ENCODE measurements at places on chromosomes 1 and 21.
A peak's percentile ranks its signal among the peaks of the same experiment; 100 is the strongest.

DNA sequence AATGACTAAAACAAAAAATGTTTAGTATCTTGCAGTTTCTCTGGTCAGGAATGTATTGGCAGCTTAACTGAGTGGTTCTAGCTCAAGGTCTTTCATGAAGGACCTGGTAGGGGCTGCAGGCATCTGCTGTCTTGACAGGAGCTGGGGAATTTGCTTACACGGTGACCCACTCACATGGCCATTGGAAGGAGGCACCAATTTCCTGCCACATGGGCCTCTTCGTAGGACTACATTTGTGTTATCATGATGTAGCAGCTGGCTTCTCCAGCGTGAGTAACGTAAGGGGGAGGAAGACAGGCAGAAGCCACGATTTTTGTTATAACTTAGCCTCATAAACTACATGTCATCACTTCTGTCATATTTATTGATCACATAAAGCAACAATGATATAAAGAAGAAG lies 376.3 kb downstream of the AMY1C start:
- DNase-seq = no peak

DNA sequence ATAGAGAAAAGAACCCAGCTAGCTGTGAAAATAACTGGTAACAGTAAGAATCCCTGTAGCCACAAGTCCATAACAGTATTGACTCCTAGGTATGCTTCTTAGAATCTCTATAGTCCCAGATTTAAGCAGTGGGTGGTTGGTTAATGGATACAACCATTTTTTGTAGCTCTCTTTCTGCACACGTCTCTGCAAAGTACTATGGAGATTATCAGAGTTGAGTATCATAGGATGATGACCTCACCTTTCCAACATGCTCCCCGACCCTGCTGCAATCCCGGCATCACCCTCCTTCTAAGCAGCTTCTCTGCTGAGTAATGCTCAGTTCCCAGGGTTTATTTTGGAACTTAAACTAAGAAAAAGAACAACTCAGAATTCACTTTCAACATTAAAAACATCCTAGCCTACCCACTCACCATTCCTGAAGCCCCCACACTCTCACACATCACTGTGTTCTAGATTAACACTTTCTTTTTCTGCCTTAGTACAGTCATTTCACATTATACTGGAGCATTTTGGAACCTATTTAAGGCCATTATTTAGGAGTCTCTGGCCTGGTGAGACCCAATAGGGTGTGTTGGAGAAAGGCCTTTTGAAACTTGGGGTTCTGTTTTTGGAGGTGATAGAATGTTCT lies 2.7 kb downstream of the MLLT11 start:
- DNase-seq = peak; percentile 50

- DNase-seq = no peak
Measured at GRCh38 chr21:21151231-21151630, 153.0 kb downstream of the NCAM2 start.

DNA sequence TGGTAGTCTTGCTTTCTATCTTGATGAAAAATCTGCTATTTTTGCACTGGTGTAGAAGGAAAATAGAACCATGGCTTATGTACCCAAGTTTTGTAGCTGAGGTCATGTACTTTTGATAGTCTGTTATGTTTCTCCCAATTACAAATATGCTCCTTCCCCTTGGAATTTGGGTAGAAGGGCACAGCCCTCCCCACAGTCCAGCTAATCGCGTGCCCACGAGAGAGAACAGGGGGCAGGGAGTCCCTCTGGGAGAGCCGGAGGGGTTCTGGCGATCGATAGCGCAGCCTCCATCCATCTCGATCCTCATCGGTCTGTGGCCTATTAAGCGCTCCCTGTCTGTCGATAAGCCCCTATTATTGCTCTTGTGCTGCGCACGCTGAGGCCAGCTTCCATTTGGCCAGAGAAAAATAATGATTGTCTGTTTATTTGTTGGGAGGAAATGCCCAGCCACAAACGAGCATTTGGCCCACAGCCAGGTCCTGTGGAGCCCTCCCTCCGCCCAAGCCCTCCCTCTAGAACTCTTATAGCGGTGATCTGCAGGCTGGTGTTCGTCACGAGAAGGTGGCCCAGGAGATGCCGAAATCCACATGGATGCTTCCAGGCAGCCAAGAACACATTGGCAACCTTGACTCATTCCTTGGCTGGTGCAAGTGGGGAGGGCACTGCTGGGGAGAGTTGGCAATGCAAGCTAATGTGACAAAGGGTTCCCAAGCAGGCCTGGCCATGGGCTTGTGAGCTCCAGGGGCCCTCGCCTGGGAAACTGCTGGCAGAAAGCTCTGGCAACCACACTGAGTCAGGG lies 134.7 kb upstream of the TNR start:
- DNase-seq = no peak

DNA sequence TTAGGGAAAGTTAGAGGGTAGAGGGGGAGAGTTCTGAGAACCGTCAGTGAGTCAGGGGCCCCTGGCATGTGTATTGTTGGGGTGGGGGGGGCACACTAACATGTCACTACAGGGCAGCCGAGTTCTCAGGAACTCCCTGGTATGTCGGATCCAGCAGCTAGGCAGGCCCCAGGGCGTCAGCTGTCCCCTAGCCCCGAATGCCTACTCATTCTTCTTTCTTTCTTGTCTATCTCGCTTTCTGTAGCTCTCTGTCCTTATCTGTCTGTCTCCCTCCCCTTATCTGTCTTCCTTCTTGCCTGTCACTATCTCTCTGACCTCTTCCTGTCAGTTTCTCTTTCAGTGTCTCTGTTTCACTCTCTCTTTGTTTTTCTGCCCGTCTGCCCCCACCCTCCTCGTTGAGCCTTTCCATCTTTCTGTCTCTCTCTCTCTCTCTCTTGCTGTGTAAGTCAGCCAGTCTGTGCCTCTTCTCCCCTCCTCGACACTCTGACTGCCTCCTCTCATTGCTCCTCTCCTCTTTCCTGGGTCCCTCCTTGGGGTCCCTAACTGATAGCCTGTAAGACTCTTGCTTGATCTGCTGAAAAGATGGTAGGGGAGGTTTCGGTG lies 2.4 kb downstream of the NTRK1 start:
- DNase-seq = no peak

GRCh38 chr1:167409183-167409582 lies 109.1 kb downstream of the CD247 start:
- DNase-seq = no peak

DNA sequence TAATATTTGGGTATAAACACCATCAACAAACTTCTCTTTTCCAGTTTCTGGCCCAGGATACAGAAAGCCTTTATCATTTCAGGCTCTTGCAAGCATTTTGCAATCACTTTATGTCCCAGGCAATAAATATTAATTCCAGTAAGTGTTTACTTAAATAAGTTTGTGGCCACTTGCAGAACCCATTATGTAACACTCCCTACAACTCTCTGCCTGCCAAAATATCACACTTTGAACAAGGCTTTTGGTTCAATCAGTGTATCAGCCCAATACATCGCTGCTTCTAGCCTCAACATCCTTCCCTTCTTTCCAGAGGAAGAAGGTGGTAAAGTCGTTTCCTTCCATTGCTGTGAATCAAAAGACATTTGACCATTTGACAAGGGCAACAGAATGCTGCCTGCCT lies 203.0 kb upstream of the USP25 start:
- DNase-seq = no peak

DNA sequence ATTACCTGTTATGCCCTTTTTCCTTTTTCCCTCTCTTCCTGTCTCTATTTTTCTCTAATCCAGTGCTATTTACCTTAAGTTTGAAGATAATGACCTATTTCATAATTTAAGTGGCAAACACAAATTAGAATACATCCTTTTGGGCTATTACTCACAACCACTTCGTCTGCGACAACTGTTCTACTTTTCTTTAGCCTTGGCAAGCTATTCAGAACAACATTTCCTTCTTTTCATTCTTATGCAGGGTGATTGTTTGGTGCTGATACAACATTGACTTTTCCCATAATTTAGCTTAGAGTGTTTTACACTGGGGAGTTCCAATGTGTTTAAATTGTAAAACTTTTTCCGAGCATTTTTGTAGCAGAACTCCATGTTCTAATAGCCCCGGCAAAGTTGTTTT lies 86.6 kb upstream of the S1PR1 start:
- DNase-seq = no peak

GRCh38 chr1:164602101-164602422 lies 43.1 kb downstream of the PBX1 start:
- DNase-seq = no peak

GRCh38 chr1:164092603-164093353 lies 466.2 kb upstream of the PBX1 start:
- DNase-seq = peak; percentile 8

DNA sequence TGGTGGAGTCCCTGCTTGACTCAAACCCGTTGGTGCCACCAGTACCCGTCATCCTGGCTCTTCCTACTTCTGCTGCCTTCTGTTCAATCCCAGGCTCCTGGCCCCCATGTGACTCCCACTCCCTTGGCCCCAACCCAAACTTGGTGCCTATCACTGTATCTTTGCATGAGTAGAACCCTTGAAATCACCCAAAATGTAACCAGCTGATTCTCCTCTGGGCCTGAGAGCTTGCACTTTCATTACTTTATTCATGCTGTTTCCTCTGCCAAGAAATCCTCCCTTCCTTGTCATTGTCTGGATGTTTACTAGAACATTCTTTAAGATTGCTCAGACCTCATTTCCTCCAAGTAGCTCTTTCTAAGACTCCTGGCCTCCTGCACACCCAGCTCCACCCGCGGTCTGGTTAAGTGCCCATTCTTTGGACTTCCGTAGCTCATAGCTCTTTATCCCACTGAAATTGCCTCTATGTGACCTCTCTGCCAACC lies 15.7 kb downstream of the PTAFR start:
- DNase-seq = peak; percentile 55

- no peak for DNase-seq
Measured at GRCh38 chr1:96553811-96554210, 167.8 kb upstream of the PTBP2 start.

DNA sequence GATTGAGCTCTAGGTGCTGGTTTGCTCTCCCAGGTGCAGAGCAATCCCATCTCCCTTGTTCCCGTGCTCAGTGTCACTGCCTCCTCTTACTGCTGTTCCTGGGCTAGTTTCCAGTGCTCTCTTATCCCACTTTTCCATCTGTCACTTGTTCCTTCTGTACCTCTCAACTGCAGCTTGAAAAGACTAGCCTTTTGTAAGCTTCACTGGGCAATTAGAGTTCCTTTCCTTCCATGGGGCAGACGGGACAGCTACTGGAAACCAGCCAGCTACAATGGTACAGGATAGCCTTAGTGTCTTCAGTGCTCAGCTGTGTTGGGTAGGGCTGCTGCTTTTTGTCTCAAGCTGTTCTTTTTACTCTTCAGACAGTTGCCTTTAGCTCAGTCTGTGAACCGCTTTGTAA lies 31.6 kb downstream of the AGT start:
- no peak for DNase-seq

- no peak for DNase-seq
Measured at GRCh38 chr1:93196591-93196990, 16.1 kb downstream of the CCDC18 start.

DNA sequence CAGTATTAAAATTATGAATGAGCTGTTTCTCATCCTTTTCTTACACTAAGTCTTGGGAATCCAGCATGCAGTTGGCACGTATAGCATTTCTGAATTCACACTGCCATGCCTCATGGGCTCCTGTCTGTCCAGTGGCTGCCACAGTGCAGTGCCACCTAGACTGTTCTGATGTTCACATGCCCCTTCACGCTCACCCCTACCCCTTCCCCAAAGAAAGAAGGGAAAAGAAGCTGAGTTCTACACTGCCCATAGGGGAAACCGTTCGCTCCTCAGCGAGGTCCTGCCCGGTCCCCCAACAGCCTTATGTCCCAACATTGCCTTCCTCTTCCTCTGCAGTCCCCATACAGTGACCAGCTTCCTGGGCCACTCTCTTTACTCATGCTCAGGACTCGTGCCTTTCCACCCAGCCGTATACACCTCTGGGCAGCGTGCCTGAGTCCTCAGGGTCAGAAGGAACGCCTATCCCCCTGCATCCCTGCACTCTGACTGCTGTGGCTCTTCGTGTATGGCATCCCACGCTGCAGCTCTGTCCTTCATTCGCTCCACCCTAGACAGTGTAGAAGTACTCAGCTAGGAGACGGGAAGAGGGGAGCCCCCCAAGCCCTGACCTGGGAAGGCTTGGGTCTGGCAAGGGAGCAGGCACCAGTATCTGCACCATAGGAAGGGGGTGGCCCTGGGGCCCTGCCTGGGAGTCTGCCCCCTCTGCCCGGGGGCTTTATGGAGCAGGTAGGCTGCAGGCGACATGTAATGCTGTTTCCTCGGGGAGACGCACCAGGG lies 24.1 kb upstream of the ARF1 start:
- no peak for DNase-seq

- no peak for DNase-seq
Measured at GRCh38 chr1:34070201-34070836, 94.7 kb downstream of the CSMD2 start.

DNA sequence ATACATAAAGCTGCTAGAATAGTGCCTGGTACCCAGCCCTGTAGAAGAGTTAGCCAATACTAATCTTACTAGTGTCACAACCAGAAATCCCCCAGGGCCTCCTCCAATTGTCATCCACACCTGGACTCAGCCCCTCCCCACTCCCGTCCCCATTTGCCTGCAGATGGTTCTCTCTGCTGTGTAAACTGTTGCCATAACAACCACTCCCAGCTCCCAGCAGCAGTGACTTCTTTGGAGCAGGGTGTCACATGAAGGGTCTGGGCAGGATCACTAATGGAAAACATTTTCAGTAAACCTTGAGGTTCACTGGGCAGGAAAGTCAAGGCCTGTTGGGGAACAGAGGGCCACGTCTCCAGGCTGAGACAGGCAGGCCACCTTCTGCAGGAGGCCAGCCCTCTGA lies 126.0 kb upstream of the IPO9 start:
- DNase-seq = no peak

DNA sequence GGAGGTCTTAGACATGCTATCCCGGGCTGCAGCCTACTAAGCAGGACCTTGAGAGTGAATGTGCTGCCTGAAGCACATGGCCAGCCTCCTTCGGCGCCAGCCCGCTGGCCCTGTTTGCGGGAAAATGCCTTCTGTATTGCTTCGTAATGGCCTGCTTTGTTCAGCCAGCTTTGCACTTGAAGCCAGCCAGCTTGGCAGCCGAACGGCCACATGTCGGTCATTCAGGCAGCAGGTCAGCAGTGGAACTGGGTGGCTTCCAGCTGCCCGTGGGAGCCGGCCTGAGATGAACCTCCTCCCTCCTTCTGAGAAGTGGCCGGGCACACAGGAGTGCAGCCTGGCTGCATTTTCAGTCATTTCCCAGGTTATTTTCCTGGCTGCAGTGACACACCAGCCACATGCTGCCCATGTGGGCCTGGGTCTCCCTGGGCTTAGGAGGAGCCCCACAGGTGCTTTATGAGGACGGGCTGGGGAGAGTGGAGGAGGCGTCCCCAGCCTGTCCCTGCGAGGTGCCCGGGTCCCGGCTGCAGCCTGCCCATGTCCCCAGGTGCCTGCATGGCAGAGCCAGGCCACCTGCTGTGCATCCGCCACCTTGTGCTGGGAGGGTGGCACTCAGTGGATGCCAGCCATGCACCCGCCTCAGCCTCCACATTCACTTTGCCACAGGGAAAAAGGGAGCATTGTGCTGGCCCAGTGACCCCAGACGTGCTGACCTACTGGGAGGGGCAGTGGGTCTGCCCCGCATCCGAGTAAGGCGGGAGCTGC lies 103.5 kb downstream of the SIK1 start:
- DNase-seq = no peak

DNA sequence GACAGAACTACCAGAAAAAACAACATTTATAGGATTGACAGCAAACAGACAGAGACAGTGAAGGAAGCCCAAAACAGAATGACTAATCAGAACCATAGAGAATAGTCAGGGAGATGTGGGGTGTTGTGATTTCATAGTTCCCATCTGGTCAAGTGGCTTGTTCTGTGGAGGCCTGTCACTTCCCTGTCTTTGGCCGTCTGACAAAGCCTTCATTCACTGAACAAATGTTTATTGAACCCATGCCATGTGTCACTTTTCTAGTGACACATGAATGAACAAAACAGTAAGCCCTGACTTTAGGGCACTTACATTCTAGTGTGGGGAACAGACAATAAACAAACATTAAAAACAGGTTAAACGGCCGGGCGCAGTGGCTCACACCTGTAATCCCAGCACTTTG lies 3.2 kb upstream of the SRRM1 start:
- peak; percentile 81 for DNase-seq
